ENCODE measurements at places on chromosomes 2 and 18.

DNA sequence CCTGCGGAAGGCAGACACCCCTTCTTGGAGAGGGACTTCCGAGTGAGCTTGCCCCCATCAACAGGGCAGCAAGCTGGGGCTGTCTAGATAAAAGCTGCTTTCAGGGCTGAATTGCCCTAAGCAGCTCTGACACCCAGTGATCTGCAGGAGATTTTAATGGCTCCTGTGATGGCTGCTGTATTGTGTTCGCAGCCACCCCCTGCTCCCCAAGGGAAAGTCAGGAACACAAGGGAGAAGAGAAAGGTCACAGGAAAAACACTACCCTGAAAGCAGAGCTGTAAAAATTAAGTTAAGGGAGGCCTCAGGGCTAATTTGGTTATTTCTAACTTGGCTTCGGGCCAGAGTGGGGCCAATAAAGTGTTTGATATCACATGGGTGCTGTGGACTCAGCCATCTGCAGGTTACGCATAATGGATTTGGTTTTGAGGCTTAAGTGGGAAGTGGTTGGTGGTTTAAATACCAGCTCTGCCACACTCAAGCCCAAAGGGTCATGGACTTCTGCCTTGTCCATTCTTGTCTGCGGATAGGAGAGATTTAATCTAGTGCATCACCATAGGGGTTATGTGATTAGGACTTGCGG, 147.6 kb downstream of the CLIP4 start:
- no peak for DNase-seq

DNA sequence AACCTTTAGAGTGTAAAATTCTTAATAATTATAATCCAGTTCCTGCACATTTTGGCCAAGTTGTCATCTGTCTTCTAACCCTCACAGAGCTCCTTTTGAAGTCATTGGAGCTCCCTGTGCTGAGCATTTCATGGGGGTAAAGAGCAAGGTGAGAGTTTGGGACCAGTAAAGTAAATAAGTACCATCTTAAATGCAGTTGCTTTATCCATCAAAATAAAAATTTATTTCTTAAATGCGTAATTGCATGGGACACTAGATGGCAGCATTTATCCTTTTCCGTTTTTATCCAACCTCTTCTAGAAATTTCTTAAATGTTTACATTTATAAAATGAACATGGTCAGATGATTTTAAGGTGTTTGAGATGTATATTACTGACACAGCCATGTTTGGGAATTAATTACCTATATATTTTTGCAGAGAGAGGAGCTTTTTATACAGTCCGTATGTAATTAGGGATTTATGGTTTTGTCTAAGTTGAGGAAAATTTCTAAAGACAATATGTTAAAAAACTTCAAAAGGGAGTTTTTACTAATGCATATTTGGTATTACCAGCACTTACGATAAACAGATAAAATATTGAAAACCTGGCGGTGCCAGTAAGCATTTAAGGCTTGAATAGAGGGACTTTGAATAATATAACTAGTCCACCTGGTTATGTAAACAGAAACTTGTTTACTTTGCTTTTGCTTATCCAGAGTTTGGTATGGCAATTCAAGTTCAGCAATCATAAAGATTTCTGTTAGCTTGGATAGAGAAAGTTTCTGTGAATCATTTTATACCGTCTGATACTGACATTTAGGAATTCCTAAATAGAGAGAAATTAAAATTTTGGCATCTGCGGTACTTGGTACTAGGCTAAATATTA, 54.5 kb downstream of the ACSL3 start:
- DNase-seq = peak; percentile 28

GRCh38 chr2:207394203-207394781, 135.5 kb upstream of the CREB1 start:
- DNase-seq = peak; percentile 74

GRCh38 chr2:15788830-15789229, 151.5 kb upstream of the MYCN start:
- DNase-seq = no peak

DNA sequence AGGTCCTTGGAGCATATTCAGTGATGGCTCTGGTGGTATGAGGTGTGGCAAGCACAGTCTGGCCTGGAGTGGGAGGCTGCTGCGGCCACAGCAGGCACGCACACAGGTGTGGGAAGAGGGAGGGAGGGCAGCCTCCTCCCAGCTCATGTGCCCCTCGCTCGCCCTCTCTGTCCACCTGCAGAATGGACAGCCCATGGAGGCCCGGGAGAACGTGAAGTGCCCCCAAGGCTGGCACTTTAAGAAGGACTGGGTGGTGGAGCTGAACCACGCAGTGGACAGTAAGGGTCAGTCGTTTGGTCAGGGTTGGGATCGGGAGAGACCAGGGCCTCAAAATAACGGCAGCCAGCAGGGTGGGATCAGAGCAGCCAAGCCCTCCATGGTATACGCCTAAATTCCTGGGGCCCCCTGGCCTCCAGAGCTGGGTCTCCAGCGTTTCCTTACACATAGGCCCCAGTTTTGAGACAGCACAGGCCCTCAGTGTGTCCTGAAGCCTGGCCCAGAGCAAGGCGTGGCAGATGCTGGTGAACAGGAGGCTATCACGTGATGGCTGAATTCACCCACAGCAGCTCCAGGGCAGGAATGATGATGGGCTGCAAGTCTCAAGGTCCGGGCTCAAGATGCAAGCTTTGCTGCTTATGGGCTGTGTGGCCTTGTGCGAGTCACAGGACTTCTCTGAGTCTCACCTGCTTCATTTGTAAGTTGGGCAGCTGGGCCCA, 47.9 kb downstream of the FER1L5 start:
- no peak for DNase-seq

DNA sequence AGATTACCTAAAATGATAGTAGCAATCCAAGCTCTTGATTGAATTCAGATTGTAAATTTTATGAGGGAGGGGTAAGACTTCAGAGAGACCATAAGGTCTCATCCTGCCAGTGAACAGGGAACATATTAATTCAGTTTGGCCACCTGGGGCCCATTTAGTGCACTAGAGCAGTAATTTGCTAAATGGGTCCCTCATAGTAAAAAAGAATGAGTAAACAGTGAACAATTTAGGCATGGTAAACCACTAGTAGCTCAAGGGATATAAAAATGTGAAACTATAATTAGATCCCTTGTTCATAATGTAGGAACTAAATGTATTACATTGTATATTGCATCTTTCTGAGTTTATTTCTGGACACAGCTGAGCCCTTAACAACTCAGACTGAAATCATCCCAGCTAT, 4.9 kb upstream of the PHLPP1 start:
- DNase-seq = peak; percentile 68

GRCh38 chr18:48669991-48670750, 131.3 kb downstream of the CTIF start:
- no peak for DNase-seq

- peak; percentile 23 for DNase-seq
Observed at GRCh38 chr2:178756343-178756742, 50.9 kb downstream of the TTN start.

DNA sequence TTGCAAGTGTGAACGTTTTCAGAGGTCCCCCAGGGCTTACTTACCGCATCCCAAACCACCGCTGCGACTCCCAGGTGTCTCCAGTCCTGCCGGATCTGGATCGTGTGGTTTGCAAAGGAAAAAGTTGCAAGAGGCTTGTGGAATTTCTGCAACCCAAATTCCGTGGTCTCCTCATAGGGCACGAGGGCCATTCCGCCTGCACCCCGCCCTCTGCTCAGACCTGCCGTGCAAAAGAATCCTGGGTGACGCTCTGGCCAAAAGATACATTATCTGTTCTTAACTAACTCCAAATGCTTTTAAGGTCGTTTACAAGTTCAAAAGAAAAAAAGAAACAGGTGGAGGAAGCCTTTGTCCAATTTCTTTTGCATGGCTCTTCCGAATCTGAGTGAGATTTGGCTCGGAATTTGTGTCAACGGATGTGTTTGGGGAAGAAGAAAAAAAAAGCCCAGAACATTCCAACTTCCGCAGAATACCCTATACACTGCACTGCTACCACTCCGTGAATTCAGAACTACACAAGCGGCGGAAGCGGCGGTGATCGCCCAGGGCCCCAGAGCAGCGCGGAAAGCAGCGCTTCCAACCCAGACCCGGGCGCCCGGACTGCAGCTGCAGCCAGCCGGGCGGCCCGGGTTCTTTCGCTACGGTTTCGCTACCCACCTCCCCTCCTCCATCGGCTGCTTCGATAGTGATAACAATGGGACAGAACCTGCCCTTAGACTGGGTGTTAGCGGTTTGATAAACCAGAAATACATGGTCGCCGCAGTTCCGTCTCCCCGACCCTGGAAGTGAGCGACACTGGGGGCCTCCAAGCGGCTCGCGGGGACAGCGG, 795 bp downstream of the METTL21A start:
- DNase-seq = peak; percentile 72

DNA sequence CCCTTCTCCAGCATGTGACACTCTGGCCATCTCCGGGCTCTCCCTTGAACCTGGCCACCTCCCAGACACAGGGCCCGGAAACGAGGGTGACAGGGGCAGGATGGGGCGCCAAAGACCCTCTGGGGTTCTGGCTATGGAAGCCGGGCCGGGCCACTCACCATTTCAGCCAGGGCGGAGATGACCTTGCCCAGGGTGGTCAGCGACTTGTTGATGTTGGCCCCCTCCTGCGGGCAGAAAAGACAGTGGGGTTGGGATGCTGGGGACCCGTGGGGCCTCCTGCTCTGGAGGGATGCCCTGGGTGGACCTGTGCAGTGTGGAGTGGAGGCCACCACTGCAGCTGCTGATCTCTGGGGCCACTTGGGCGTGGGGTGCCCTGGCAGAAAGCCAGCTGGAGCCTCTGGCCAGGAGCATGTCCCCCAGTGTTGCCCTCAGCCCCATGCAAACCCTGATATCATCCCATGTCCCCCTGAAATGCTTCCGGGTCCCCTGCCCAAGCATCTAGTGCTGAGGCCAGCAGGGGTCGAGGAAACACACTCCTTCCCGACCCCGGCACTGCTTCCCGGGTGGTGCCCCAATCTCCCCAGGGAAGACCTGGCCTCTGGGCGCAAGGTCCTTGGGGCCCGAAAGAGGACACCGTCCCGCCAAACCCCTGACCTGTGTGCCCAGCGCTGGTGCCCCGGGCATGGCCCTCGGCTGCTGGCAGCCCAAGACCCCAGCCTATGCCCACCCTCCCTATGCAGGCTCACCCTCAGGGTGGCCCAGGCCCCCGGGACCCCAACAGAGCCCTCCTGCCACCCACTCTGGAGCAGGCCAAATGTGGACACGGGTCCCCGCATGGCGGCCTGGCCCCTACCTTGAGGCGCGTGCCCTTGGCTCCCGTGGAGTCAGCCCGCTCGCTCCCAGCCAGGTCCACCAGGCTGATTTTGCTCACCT, 36.9 kb downstream of the KIF1A start:
- no peak for DNase-seq

DNA sequence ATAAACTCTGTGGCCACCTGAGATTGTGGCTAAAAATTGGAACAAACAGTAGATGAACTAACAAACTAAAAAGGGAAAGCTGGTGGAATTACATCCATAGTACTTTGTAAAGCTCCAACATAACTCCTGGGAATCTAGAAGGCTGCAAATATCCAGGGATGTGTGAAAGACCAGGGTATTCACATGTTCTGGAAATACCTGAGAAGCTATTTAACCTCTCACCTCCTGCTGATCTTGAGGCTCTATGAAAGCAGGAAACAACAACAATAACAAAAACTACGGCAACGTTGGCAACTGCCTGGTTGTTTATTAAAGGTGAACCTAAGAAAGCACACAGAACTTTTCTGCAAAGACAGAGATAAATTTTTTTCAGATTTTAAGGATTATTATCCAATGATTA, 171.3 kb downstream of the CCDC178 start:
- DNase-seq = no peak

DNA sequence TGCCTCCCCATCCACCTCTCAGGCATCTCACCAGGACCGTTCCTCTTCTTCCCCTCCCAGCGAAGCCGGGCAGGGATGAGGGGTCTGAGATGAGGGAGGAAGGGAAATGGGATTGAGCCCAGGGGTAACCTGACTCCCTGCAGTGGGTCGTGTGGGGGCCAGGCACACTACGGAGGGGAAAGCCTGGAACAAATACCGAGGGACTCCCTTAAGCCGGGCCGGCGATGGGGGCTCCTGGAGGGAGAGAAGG, 250 bp upstream of the SPEG start:
- no peak for DNase-seq

DNA sequence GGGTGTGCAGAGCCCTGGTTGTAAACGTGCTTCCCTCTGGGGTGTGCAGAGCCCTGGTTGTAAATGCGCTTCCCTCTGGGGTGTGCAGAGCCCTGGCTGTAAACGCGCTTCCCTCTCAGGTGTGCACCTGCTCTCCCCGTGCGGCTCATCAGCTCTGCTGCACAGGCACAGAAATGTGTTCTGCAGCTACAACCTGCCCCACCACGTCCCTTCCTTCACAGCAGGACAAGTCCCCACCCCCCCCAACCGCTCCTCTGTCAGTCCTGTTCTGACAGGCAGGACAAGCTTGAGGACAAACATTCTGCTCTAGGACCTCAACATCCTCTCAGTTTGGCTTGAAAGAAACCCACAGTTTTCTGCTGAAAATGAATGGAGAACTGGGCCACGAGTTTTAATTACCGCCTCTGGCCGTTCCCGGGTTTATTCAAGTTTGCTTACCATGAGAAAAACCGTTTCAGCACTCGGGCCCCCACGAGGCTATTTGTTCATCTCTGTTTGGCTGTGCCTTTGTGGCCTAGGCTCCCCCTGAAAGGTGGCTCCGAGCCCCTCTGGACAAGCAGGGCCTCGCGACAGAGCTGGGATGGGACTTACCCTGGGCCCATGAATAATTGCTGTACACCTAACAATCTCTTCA, 81.0 kb upstream of the ASB18 start:
- no peak for DNase-seq

- no peak for DNase-seq
Observed at GRCh38 chr2:28880193-28880592, 10.1 kb upstream of the TRMT61B start.

GRCh38 chr2:84770280-84770679, 110.6 kb downstream of the TRABD2A start:
- no peak for DNase-seq

DNA sequence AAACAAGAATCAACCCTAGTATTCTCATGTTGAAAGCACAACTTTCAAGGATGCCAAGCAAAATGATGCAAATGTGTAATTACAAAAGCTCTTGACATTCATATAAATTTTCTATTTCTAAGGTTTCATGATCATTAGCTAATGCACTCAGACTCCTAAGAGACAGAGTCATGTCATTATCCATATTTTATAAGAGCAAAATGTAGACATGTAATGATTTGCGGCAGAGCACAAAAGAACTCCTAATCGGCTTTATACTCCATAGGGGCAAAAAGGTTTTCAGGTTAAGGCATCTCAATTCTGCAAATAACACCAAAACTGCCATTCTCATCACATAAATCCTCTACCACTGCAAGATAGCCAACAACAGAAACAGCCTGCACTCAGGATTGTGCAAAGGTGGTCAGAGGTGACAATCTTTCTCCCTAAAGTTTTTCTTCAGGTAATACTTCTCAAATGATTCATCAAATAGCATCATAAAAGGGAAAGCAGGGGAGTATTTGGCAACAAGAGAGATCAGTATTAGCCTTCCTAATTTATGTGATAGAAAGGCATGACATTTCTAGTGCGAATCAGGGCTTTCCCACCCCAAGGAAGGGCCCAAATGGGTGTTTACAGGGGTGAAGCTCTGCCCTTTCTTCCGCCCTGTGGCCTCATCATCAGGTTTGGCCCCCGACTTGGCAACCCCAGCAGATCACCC, 64.7 kb downstream of the STK39 start:
- DNase-seq = no peak

GRCh38 chr2:3628800-3629199, 29.2 kb upstream of the ALLC start:
- no peak for DNase-seq

GRCh38 chr2:207892716-207893402, 123.2 kb upstream of the FZD5 start:
- no peak for DNase-seq
